ENCODE measurements at places on chromosomes 7 and 10.

DNA sequence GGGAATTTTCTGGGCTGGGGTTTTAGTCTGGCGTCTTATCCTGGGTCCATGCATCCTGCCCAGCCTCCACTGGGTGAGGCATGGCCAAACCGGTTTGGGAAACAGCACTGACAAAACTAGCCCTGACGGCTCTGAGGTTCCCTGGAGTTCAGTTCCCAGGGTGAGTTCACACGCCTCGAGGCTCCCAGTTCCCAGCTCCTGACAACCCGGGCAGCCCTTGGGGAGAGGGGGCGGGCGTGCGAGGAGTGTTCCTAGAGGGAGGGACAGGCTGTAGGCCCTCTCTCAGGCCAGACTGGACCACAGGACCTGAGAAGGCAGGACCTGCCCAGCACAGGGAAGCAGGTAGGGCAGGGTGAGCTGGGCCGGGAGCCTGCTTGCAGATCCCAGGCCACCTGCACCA lies 82.3 kb upstream of the PPIF start:
- DNase-seq, result no peak

GRCh38 chr10:117653170-117653515 lies 110.6 kb downstream of the EMX2 start:
- DNase-seq, result no peak

DNA sequence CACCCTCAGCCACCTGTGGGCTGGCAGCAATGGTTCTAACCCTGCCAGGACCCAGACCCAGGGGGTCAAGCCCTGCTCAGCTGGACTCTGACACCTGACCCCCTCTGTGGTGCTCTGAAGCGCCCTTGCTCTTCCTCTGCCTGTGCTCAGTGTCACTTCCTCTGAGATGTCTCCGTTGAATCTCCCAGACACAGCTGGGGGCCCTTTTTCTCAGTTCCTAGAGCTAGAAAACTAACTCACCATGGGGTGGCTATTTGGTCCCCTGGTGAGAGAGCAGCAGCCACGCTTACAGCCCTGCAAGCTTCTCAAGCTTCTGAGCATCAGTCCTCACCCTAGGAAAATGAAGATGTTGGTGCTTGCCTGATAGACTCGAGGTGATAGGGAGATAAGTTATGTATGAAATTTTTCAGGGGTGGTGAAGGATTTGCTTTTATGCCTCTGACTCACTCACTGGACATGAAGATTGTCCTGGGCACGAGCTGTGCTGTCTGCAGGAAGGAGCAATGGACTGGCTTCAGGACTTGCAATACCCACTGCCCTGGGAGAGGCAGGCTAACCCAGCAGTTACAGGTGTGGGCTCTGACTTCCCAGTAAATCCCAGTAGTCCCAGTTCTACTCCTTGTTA lies 29.6 kb downstream of the COL13A1 start:
- no peak for DNase-seq

DNA sequence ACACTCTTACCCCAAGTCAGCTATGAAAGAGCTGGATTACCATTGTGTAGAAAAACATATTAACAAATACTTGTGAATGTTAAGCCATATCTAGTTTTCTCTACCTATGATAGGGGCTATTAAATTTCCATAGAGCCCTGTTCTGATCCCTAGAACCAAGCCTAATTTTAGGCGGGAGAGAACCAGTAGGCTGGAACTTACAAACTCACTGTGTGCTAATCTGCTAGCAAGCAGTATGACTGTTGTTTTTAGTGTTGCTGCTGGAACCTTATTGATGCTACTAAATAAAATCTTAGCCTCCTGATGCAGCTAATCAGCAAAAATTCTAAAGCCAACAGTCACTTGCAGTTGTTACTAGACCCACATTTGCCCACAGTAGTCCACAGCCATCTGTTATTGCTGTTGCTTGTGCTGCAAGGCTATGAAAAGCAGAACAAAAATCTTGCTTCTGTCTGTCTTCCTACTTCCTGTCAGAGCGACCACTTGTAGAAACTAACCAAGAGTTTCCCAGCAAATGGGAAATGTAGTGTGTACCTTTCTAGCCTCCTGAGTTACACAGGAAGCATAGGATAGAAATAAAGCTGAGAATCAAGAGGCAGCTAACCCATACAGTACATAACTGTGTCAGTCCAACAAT lies 368.4 kb downstream of the ARL4A start:
- no peak for DNase-seq

GRCh38 chr10:33537066-33537465 lies 202.6 kb upstream of the NRP1 start:
- DNase-seq, result no peak

DNA sequence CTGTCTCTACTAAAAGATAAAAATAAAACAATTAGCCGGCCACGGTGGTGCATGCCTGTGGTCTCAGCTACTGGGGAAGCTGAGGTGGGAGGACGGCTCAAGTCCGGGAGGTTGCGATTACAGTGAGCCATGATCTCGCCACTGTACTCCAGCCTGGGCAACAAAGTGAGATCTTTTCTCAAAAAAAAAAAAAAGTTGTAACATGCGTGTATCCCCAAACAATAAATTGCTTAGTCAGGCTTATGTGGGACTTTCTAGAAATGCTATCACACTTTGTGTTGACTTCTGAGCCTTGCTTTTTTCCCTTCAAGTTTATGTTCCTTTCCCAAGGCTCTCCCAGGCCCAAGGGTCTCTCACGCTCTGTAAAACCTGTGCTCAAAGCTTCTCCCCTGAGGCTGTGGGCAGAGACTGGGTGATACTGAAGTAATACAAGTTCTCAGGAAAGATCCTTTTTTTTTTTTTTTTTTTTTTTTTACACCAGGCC lies 88.0 kb upstream of the TNS3 start:
- DNase-seq, result no peak

DNA sequence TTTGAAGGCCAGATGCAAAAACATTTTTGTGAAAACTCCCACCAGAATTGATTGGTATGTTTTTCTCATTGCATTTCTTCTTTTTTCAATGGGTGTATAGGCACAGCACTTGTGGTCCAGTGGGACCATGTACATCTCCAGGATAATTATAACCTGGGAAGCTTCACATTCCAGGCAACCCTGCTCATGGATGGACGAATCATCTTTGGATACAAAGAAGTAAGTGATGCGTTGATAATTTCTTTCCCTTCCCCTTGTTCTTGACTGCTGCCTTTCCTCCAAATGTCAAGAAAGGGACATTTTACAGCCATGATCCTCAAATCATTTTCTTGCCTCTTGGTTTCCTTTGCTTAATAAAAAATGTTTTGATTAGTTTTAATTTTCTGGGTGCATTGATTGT lies 331.5 kb downstream of the PLXDC2 start:
- no peak for DNase-seq

- DNase-seq, result no peak
Observed at GRCh38 chr7:26691406-26691805, 173.0 kb downstream of the SKAP2 start.

DNA sequence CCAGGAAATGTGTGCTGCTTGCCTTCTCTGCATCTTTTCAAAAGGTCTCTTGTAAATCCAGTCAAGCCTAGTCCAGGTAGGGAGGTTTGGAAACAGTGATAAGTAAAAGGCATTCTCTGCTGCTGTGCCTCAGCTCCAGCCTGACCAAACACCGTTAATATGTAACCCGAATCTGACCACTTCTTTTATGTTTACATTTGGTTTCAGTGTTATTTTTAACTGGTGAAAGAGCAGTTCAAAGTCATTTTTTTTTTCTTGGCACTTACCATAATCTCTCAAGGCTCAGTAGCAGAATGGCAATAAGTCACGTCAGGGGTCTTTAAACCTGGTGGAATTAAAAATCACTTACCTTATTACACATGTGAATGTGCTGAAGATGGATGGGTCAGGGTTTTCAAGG lies 216.8 kb downstream of the PTEN start:
- no peak for DNase-seq

DNA sequence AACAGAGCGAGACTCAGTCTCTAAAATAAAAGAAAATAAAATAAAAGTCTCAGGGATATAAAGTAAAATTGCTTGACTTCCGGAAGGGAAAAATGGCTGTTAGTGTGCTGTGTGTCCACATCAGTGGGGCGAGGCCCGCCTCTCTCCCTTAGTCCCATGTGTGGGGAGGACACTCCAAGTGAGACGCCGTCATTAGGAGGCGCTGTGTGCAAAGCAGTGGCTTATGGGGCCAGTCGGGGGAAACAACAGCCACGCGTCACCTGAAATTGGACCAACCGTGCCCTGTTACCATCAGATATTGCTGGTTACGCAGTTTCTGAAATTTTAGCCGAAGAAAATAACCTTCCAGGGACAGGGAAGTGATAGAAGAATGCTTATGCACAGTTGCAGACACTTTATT lies 15.8 kb downstream of the SFXN4 start:
- DNase-seq, result no peak
